ENCODE measurements at places on chromosomes 4 and X.

DNA sequence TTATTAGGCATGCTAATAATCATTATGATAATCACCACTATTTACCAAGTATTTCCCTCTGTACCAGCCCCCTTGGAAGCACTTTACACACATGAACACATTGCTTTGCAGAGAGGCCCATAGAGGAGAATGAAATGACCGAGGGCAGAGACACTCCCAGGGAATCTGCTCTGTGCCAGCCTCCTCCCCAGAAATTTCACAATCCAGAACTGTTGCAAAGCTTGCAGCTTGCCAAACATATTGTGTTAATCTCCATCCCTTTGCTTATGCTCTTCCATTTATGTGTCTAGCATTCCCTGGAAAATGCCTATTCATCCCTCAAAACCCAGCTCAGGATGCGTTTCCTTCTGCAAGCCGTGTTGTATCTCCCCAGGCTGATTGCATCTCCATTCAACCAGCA, 37.8 kb downstream of the CYTL1 start:
- no peak for DNase-seq

GRCh38 chrX:75784680-75785491, at the start of gene MAGEE2:
Gene MAGEE2 (minus strand): TSS chrX:75785254. CDS start chrX:75785051, 203 bp downstream.
- no peak for DNase-seq

GRCh38 chr4:15396157-15396800, 31.6 kb upstream of the C1QTNF7 start:
- peak; percentile 54 for DNase-seq

DNA sequence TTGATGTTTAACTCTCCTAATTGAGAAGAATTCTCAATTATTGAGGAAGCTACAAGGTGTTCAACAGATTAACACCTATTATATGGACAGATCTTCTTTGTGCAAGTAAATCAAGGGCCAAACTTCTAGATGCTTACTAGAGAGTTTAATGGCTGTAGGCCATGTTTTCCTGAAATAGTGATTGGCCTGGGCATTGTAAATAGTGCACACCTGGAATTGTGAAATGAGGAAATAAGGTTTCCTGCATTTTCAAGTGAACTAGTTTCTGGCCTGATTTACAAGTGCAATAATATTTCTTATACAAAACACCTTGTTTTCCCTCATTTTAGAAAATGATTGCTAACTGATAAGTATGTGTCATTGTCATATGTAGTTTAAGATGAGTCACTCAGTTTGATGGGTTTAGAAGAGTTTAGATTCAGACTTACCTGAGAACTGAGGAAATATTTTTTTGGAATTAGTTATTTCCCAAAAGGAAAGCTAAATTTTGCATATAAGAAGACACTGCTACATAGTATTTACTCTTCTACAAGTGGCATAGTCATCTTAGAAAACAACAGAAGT, 21.2 kb downstream of the AFF1 start:
- DNase-seq, result no peak

DNA sequence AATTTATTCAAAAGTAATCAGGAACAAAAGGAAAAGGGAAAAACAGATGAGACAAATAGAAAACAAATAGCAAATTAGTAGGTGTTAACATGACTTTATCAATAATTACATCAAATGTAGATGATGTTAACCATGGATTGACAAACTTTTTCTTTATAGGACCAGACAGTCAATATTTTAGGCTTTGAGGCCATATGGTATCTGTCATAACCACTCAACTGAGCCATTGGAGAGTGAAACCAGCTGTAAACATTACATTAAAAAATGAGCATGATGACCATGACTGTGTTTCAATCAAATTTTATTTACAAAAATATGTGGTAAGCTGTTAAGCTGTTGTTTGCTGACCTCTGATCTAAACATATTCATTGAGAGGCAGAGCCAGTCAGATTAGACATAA, 118.5 kb upstream of the NWD2 start:
- no peak for DNase-seq

DNA sequence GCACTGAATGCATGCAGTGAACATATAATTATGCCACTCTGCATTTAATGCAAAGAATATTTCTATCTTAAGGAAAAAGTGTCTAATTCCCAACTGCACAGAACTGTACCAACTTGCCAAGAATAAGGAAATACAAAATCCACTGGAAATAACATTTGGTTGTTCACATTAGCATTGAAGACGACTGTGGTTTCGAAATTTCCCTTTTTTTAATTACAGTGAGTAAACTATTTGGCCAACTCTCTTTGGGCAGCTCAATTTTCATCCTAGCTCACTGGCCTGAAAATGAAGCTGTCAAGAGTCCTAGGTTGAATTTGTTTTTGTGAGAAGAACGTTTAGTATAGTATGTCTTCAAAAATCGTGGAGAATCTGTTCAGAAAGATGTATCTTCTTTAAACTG, 81.6 kb upstream of the MID1 start:
- no peak for DNase-seq

DNA sequence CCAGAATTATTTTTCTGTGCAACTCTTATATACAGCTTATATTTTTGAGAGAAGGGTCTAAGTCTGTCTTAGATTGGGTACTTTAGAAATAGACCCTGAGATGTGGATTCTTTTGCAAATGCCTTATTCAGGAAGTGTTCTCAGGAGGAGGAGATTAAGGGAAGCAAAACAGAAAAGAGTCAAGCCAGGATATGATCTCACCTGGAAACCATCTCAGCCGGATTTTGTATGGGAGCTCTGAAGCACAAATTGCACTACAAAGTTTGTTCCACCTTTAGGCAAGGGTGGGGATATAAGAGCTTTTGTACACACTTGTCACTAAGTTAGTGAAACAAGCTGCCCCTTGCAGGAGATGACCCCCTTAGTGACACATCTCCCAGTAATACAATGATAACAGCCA, 121.2 kb upstream of the GRPR start:
- no peak for DNase-seq

- DNase-seq, result no peak
These were observed 1.1 kb downstream of the RPS6KA6 start for GRCh38 chrX:84186603-84187532.

DNA sequence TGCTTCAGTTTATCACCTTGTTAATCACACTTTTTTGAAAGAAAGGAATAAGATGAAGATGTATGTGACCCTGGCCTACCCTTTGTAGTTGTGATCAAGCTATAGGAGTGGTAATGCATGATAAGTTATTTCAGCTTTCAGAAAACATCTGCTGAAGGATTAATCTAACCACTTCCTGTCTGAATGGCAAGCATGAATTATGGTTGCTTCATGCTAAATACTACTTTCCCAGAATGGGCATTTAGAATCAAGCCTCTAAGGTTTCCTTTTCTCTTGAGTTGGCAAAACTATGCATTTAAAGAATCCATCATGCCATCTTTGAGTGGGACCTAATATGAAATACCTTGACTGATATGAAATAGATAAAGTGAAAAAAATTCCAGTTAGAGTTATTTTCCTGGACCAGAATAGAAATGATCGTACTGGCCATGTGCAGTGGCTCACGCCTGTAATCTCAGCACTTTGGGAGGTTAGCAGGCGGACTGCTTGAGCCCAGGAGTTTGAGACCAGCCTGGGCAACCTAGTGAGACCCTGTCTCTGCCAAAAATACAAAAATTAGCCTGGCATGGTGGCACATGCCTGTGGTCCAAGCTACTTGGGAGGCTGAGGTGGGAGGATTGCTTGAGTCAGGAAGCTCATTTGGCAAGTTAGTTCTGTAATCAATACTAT, 59.1 kb downstream of the ANXA3 start:
- peak; percentile 31 for DNase-seq

DNA sequence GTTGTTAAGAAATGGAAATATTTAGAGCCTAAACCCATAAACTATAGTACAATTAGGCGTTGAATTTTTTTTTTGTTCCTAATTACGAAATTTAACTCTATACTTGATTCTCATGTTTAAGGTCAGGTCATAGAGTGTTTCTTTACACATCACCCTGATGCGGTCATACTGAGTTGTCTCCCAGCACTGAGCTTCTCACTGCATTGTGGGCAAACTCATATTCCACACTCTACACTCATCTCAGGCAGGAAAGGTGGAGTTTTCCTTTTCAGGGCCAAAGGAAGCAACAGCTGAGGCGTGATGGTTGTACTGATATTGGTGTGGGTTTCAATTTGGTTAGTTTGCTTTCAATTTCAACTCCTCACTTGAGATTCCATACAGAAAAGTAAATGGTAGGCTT, 75.4 kb downstream of the FAT4 start:
- DNase-seq, result no peak

- DNase-seq, result no peak
These were observed 9.4 kb downstream of the SUPT20HL1 start for GRCh38 chrX:24369816-24370215.

- no peak for DNase-seq
These were observed 274.6 kb downstream of the RPA4 start for GRCh38 chrX:97158269-97158668.

DNA sequence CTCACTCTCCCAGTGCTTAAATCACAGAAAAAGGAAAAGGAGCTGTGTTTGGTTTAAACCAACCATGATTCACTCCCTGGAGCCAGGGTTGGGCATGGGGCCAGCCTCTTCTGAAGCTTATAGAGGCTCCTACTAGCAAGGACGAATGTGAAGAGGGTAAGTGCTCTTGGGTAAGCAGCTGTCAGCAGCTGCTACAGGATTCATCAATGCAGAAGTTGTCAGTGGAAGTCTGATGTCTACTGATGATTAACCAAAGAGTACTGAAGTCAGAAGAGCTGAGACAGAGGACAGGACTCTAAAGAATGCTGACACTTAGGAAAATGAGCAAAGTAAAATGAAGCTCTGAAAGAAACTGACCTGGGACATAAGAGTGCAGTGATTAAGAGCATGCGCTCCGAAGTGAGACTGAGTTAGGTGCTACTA, 32.7 kb upstream of the JADE1 start:
- DNase-seq, result no peak

DNA sequence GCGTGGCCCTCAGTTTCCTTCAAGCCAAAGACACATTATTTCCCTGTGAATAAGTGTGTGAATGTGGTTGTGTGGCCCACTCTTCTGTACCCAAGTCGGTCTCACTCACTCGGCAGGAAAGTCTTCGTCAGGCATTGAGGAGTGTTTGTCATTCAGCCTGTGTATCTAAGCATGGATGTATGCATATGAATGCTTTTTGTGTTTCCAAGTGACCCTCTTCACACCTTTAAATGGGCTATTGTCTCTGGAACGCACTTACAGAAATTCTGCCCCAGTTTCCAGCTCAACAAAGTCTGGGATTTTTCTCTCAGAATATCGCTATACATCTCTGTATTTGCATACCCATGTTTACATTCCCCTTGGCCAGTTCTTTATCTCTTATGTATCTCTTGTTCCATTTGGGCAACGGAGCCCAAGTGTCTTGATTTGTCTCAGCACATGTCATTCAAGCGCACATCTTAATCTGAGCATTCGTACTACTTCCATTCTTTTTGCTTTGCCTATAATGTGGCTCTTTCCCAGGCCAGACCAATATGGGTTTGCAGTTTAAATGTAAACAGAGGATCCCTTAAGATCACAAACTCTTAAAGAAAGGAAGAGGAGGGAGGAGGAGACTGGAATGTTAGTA, 4.8 kb downstream of the BCOR start:
- DNase-seq, result no peak

- no peak for DNase-seq
These were observed 28.6 kb downstream of the AFAP1 start for GRCh38 chr4:7910952-7911578.

DNA sequence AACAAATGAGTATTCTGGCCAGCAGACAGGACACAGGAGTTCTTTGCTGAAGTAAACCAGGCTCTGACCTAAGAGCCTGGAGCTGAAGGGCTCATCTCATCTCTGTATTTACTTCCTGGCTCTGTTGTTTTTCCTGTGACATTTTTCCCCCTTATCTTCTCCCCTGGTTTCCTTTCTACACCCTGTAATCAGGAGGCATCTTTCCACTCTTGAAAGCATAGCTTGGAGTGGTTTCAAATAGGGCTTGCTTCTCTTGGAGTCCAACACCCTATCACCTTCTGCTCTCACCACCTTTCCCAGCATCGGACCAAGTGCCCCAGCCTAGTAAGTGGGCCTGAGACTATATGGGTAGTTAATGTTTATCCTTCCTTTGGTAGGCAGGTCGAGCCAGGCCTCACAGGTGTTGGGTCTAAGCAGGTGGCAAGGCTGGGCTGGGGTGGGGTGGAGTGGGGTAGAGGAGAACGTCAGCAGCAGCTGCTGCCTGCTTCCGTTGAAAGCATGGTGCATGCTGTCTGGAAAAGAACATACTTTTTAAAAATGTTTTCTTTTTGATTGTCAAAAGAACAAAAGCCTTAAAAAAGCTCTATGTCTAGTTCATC, 1.2 kb downstream of the DRP2 start:
- DNase-seq, result no peak

DNA sequence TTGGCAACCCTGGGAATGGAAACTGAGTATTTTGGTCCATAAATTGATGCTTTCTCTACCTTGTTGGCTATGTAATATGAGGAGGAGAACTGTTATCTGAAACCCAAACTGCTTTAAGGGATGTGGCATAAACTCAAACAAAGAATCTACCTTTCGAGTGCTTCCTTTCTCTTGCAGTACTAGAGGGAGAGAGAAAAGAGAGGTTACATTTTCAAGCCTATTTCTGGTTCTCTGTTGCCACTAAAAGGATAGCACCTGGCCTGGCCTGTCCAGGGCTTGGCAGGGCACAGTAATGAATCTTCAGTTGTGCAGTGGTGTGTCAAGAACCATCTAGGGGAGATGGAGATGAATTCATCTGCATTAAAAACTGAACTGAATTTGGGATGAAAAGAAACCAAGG, 308.6 kb downstream of the PTTG2 start:
- no peak for DNase-seq

DNA sequence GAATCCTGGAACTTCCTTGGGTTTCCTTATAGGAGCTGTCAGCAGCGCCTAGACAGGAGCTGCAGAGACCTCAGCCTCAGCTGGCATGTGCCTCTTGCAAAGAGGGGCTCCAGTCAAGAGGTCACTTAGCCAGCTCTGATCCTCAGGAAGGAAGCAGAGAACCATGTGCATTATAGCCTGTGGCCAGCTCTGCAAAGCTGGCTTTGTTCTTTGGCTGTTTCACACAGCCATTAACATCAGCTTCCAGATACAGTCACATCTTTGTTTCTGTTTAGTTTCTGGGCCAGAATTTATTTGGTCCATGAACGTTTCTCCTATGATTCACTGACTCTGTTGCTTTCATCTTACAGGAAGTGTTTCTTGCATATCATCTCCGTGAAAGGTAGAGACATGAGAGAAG, 92.4 kb downstream of the CC2D2A start:
- no peak for DNase-seq

DNA sequence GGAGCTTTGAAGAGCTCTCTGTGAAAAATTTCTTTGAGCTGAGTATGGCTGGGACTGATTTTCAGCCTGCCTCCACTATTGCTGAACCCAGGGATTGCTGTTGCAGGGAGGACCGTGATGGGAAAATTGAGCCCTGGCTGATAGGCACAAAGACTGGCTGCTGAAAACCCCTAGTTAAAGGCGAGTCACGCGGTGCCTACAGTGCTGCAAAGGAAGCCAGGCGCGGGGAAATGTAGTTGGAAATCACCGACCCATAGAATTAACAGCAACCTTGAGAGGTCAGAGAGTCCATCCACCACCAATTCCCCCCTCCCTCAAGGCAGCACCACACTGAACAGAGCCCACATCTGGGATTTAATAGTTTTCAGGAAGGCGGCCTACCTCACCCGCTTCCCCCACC, 26.0 kb downstream of the FRMD7 start:
- no peak for DNase-seq
